ENCODE measurements at places on chromosomes 7 and 10.

DNA sequence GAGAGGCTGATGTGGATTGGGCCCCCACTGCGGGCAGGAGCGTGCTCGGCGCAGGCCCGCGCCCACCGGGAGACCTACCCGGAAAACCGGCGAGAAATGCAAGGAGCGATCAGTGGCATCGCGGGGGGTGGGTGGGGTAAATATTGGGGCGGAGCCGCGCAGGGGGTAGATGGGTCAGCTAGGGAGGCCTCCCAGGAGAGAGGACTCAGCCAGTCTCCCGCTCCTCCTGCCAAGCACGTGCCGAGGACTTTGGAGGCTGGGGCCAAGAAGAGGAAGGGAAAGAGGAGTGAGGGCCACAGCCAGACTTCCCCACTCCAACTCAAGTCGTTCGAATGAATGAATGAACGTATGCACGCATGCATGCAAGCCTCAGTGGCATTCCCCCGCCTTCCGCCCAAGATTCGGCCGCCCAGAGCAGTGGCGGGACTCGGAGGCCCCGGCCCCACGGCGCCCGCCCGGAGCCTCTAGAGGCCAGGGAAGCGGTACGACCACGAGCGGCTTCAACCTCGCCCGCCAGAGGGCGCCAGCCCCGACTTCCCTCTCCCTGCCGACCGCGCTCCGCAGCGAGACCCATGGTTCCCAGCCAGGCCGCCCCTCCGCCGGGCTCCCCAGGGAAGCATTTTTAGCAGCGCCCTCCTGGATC is 3.6 kb downstream of the NPM3 start:
- peak; percentile 86 for DNase-seq

- no peak for DNase-seq
These were observed 6.9 kb downstream of the ARMC3 start for GRCh38 chr10:22934726-22935125.

- peak; percentile 36 for DNase-seq
These were observed 47.0 kb upstream of the ZNF107 start for GRCh38 chr7:64618785-64619456.

GRCh38 chr10:75662715-75663114 is 231.3 kb downstream of the LRMDA start:
- no peak for DNase-seq

- DNase-seq: no peak
These were observed 60.7 kb downstream of the CD36 start for GRCh38 chr7:80699045-80699638.

- no peak for DNase-seq
These were observed 166.8 kb downstream of the USP6NL start for GRCh38 chr10:11444531-11445228.

GRCh38 chr7:65938336-65938895 is 43.6 kb downstream of the GUSB start:
- no peak for DNase-seq

DNA sequence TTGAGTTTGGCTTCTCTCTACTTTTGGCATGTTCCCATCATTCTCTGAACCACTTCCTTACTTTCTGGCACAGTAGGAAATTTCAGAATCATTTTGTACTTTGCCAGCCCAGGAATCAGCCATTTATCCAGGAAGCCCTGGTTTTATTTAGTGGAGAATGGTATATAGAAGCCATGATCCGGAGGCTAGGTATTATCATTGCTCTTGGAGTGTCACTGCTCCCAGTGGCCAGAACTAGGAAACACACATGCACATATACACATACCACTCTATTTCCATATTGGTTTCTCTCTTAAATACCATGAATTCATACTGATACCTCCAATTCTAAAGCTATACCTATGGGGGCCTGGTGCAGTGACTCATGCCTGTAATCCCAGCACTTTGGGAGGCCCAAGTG is 36.3 kb downstream of the SUFU start:
- DNase-seq: peak; percentile 4

DNA sequence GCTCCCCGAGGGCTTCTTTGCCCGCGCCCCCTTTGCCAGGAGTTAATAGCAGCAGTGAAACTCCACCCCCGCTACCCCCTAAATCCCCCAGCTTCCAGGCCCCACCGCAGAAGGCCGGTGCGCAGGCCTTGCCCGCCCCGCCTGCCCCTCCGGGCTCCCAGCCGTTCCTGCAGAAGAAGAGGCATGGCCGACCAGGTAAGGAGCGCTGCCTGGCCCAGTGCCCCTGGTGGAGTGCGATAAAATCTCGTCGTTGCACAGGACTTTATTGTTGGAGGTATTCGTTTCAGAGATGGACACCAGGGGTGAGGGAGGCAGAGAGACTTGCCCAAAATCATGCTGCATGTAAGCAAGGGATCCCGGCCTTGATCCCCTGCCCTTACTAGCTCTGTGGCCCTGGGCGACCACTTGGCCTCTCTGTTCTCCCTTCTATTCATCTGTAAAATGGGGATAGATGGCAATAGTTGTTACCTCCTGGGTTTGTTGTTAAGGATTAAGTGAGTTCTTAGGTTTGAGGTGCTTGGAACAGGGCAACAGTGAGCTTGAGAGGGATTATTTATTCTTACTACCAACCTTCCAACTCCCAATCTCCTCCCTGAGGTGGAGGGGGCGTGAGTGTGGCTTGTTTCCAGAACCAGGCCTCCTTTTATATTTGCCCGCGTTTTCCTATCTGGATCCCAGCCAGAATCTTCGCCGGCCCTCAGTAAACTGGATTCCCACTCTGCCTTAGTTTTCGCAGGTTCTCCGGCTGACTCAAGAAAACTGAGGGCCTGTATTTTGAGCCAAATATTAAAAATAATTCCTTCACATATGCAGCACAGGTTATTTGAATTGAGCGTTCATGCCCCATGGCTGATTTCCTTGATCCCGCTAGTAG is 78.3 kb downstream of the WIPF3 start:
- DNase-seq: no peak

- DNase-seq: no peak
These were observed 177.1 kb downstream of the FRMD4A start for GRCh38 chr10:14153570-14154055.

GRCh38 chr7:114695182-114695581 is 226.7 kb upstream of the MDFIC start:
- DNase-seq: no peak

GRCh38 chr10:119642556-119643111 is 8.5 kb upstream of the BAG3 start:
- no peak for DNase-seq

DNA sequence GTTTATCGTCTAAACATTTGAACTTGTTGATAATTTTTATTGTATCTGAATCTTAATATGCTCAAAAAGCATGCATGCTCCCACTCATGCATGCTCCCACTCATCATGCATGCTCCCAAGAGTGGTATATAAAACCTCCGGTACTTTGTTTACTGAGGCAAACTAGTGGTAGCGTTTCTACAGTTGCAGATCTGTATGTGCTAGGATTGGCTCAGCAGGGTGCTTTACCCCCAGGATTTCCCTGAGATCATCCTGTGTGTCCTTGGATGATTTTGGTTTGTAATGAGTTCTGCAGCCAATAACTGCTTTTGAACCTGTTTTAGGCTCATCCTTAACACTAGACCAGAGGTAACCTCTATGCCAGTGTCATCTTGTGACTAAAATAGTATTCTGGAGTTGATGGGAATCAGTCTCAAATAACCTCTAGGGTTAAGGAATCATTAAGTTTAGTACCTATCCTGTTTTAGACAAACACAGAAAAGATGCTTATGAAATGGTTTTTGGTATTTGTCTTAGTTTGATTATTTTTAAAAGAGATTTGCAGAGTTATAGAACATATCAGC is 40.4 kb downstream of the PHTF2 start:
- no peak for DNase-seq

- DNase-seq: no peak
These were observed 661.8 kb upstream of the MBL2 start for GRCh38 chr10:53434413-53434812.

DNA sequence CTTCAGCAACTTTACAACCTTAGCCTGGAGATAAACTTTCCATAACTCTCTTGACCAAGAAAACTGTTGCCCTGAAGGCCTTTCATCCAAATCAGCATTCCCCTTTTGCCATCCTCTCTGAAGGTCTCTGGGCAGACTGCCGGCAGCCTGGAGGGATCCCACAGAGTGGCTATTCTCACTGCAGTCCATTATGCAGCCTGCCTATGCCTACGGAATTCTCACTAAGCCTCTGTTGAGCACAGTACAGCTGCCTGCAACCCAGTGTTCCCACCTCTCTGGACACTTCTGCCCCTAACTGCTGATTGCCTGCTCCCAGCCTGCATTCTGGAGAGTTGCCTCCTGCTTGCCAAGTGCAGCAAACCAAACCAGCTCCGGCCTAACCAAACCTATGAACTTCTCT is 548.9 kb upstream of the STEAP1 start:
- no peak for DNase-seq

DNA sequence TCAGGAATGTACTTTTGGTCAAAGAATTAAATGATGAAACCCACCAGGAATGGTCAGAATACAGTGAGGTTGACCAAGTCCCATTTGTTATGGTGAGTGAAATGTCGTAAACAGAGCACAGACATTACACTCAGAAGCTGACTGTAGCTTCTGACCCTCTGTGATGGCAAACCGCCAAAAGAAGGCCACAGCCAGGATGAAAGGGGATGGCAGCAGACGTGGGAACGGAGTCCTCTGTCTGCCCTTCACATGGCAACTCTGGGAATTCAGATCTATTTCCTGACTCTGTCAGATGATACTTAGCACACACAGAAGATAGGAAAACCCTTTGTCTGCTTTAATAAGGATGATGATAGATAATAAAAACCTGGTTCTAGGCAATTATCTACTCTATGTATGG is 757.1 kb downstream of the SORCS3 start:
- no peak for DNase-seq

DNA sequence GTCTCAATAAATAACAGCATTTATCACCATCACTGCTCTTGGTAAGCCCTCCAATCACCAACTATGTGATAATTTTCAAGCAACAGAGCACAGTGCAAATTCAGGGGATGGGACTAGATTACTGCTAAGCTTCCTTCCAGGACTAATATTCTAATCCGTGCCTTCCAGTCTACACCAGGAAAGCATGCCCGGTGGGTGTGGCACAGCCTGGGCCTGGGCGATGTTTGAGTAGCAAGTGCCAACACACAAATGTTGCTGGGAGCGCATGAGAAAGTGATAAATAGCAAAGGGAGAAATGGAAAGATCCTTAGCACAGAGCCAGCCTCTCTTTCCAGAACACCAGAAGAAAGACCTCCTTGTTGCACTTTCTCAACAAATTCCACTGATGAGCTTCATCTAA is 13.5 kb upstream of the TM9SF3 start:
- no peak for DNase-seq

DNA sequence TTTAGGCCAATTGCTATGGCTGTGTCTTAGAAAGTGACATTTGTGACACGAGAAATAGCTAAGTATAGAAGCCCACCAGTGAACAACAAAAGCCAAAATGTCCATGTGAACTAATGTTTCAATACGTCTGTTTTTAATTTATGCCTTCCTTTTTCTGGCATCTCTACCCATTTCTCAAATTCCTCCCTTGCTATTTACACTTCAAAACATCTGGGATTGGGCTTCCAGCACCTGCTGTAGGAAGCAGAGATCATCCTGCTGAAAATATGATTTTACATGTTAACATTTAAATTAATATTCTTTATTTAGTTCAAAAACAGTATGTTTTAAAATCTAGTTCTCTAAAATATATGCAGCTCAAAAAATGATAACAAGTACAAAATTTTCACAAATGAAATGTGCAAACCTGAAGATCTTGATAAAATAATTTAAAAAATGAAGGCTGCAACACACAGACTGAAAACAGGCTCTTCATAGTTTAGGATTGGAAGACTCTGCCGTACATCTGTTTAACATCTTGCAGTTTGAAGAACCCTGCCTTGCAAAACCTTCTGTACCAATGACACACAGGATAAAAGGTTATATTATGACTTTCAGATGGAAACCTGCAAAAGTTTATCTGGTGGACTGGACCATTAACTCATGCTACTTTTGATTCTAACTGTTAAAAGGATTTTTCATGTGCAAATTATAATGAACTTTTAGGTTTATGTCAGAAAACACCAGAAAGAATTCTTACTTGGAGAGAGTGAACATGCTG is 408.4 kb downstream of the SUGCT start:
- no peak for DNase-seq

DNA sequence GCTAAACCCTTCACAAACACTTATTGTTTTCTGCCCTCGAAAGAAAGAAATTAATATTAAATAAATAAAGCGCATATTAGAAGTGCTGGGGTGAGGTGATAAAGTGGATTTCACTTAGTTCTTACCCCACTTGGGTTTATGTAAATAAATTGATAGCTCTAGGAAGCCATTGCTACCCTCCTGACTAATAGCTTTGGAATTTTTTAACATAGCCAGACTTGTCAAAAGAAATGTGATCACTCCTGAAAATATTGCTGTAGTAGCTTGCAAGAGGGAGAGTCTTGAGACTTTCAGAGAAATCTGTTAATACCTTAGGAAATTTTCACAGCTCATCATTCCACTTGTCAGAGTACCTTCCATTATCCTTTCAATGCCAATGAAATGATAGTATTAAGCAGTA is 7.6 kb downstream of the ARL5B start:
- no peak for DNase-seq

GRCh38 chr10:5856701-5857004 is 33.0 kb downstream of the ANKRD16 start:
- no peak for DNase-seq

GRCh38 chr10:131078131-131078881 is 233.2 kb downstream of the TCERG1L start:
- no peak for DNase-seq

- DNase-seq: no peak
These were observed 172.7 kb upstream of the GDF10 start for GRCh38 chr10:47127188-47127785.

GRCh38 chr10:105075031-105075430 is 433.9 kb downstream of the SORCS3 start:
- no peak for DNase-seq

GRCh38 chr7:30649717-30650420 is 32.4 kb downstream of the CRHR2 start:
- DNase-seq: no peak

DNA sequence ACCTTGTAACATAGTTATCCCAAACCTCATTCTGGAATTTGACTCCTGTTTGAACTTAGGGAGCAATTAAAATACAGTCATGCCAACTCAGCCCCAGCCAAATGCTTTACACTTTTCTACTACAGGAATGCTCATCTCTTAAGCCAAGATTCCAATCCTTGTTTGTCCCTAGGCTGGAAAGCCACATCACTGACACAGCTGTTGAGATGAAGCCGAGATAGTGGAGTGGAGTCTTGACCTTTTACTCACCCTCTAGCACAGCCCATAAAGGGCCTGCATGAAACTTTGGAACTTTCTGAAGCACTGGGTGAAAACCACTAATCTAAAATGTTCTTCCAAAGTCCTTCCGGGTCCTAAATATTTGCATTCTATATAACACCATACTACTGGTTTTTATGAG is 247.3 kb downstream of the ETV1 start:
- DNase-seq: no peak

Measured in stimulated activated CD4-positive, alpha-beta T cell treated with anti-CD3 and anti-CD28 coated beads, Interleukin-4, amount 100 ng/mL, for 24 hours (primary cell).